ENCODE measurements at places on chromosomes 7 and 10. TPM values are rescaled to one million over a fixed set of nuclear protein-coding genes. Genes with fewer than 3 reads are reported as not detected.

GRCh38 chr7:71733107-71733870, 601.3 kb downstream of the GALNT17 start:
- peak; percentile 85 for DNase-seq

- DNase-seq: no peak
These were observed 103.3 kb downstream of the SEMA3A start for GRCh38 chr7:84091318-84091717.

GRCh38 chr10:34538281-34538829, 276.7 kb downstream of the PARD3 start:
- DNase-seq: peak; percentile 50

DNA sequence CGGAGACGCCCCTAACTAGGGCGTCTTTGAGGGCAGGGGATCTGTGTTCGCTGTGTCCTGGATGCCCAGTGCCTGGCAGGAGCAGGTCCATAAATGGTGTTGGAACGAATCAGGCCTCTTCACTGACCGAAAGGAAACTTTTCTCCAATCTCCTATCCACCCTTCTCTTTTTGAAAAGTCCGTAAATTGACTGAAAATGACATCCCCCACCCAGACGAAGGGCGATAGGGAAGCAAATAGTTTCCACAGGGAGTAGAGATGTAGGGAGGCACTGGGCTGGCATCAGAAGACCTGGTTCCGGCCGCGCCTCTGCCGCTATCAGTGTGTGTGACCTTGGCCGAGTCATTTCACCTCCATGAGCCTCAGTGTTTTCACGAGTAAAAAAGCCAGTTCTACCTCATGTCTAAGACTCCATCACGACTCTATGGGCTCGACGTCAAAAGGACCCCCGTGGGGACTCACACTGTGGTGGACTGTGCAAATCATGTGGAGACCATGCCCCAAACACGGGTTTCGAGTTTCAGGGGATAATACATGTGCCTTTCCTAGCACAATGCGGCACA, 497 bp upstream of the RAB11FIP2 start:
- DNase-seq: peak; percentile 32

DNA sequence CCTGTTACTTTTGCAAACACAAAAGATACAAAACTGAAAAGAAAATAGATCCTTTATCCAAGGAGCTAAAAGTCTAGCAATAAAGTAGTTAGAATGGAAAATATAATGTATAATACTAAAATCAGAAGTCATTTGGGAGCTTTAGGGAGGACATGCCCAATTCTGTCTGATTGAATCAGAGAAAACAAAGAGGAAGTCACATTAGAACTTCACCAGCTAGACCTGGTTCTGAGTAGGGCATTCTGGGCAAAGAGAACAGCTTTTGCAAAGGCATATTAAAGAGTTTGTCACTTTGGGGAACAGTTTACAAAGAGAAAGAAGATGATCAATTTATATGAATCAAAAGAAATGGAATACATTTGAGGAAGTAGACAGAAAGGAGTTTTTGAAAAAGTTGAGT, 107.0 kb upstream of the PRSS1 start:
- DNase-seq: no peak

SKIDA1 gene
- 0.80 TPM for polyA plus RNA-seq

Measured in GM23248 (cell line).